ENCODE measurements at places on chromosomes 13 and 19. TPM values are rescaled to one million over a fixed set of nuclear protein-coding genes. Genes with fewer than 3 reads are reported as not detected.

Gene IL27RA
- total RNA-seq, result 10.7 TPM

Gene SGCG
- total RNA-seq, result not detected

Gene ONECUT3
- total RNA-seq, result not detected

Gene ATXN8OS
- total RNA-seq, result not detected

Gene ZNF681
- total RNA-seq, result not detected

Gene ZNF420
- 4.8 TPM for total RNA-seq

All from A549 treated with CORT108297 at 1 μM for 4 hours (cell line).